ENCODE measurements at places on chromosomes 2 and 18.
A peak's percentile ranks its signal among the peaks of the same experiment; 100 is the strongest.

DNA sequence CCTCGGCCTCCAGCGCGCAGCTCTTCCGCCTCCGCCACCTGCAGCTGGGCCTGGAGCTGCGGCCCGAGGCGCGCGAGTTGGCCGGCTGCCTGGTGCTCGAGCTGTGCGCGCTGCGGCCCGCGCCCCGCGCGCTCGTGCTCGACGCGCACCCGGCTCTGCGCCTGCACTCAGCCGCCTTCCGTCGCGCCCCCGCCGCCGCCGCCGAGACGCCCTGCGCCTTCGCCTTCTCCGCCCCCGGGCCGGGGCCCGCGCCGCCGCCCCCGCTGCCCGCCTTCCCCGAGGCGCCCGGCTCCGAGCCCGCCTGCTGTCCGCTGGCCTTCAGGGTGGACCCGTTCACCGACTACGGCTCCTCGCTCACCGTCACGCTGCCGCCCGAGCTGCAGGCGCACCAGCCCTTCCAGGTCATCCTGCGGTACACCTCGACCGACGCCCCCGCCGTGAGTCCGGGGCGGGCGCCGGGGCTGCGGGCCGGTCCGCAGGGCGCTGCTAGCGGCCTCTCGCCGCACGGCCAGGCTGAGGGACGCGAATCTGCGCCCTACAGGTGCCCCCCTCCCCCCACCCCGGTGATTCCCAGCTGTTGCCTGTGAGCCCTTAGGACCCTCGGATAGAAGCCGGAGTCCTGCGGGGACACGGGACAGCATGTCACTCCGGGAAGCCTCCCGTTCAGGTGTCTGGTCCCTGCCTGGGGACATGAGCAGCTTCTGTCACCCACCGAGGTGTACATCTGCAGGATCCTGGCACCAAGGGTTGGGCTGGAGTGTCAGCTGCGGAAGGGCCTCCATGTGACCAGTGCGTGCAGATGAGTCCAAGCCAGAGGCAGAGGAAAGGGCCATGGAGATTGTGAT lies 616 bp downstream of the RNPEPL1 start:
- DNase-seq: peak; percentile 68

DNA sequence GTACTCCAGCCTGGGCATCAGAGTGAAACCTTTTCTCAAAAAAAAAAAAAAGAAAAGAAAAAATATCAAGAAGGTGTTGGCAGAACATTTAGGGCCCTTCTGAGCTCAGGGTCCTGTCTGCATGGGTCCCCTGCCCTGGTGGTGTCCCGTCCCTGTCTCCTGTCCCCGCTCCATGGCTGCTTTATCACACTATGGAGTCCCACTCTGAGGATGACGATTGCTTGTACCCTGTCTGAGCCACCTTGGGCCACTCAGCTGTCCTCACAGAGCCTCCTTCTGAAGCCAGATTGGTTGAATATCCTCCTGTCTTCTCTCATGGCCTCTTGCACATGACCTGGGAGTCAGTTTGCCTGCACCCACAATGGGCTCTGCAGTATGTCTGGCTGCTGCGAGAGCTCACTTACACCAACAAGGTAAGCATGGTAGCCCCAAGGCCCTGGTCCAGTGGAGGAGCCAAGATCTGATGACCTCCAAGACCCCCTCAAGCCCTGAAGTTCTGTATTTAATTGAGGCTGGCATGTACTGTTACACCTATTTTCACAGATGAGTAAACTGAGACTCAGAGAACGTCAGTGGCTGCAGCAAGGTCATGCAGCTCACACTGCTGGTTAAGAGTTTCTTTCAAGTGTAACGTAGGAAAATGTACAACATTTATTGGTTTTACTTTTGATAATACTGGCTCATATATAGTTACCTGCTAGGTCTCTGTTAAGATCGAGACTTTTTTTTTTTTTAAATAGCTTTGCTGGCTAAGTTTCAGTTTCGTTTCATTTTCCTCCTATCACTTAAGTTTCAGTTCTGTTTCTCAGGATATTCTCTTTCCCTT lies 16.9 kb upstream of the ZCCHC2 start:
- DNase-seq: peak; percentile 24

DNA sequence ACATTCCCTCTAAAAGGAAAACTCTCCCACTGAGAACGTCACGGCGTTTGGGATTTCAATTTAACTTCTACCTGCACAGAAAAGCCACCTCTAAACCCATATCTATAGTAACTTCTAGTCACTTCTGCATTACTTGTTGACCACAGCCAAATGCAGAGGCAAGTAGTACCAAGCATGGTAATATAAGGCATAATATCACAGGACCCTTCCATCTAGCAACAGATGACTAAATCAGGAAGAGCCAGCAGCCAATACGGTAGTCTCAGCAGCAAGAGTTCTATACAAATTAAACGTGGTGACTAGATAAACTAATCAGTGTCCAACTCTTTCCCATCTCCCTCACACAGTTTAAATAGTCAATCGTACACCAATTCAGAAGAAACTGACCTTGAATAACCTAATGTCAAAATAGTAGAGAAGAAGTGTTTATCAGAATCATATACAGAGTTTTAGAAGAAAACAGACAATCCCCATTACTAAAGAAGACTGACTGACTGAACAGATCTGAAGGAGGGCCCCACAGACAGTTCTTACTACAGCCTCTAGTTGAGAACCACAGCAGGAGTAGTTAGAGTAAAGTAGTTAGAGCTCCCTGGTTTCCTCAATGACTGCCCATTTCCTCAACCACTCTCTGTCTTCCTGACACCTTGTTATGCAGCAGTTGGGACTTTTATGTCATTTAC lies 30.0 kb downstream of the MEMO1 start:
- DNase-seq: peak; percentile 47

DNA sequence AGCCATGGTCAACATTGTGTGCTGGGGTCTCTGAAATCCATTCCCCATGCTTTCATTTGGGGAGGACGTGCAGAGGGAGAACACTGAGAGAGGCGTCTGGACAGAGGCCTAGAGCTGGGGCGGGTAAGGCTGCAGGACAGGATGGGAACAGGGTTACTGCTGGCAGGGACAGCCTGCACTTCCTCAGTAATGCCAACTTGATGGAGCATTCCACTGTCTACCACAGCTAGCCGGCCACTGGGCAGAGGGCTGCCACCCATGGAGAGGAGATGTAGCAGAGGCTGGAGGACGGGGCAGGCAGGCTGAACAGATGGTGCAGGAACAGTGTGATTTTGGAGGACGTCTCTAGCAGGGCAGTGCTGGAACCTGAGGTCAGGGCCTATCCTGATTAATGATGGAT lies 29.3 kb downstream of the MRPL33 start:
- DNase-seq: no peak

DNA sequence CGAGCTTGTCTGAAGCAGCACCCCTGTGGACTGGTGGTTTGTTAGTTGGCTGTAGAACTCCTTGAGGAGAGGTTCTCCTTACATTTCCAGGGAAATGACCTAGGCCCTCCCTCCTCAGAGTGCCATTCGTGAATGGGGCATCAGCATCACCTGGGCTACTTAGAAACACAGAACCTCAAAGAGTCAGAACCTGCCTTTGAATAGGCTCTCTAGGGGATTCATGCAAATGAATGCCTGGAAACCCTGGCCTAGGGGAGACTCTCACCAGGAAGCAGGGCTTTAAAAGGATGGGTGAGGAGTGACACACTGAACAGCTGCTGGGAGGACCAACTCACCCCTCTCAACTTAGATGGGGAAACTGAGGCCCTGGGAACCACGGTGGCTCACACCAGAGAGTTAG lies 2.1 kb upstream of the MOCOS start:
- DNase-seq: no peak

DNA sequence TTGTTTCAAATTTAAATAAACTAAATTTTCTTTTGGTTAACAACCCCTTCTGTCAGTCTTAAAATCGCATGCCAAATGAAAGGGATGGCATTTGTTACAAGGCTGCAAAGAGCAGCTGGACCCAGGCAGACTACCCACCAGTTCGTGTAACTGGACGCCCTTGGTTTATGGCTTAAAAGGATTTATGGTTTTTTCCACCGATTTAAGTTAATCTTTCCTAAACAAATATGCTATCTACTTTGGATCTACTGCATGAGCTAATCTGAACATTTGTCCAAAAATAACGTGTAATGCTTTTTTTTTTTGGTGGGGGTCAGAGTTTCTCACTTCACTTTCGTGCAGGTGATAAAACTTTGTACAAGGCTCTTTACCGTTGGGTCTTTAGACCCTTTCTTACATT lies 62.9 kb downstream of the DIS3L2 start:
- DNase-seq: no peak

DNA sequence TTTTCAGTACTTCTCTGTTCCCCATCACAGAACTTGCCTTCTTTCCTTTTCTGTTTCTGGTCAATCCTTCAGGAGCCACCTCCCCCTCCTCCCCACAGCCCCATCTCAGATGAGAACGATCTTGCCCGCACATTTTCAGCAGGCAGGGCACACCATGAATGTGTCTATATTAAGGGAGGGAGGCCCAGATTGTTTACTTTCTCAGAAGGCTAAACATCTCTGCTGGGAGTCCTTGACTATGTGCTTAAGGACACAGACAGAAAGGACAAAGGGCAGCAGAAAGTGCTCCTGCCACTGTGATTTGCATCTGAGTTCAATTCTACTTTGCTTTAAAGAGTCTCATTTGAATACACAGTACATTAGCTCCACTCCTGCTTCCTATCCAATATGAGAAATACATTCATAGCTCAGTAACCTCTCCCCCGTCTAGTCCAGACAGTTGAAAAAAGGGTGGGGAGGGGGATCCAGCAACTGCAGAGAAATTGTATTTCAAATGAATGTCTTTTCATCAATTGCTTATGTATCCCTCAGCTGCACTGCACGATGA lies 175.0 kb upstream of the PARD3B start:
- DNase-seq: no peak

- DNase-seq: no peak
These were observed 316.9 kb upstream of the THSD7B start for GRCh38 chr2:136448432-136448831.

DNA sequence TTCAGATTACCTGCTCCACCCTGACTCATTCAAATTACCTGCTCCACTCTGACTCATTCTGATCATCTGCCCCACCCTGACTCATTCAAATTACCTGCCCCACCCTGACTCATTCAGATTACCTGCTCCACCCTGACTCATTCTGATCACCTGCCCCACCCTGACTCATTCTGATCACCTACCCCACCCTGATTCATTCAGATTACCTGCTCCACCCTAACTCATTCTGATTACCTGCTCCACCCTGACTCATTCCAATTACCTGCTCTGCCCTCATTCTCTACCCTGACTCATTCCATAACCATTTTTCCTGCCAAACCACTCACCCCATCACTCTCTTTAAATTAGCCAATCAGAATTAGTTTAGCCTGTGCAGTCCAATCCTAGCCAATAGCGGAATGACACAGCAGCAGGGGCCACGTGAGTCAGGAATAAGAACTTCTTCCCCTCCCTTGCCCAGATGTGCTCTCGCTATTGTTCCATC lies 26.2 kb downstream of the CFAP53 start:
- no peak for DNase-seq

DNA sequence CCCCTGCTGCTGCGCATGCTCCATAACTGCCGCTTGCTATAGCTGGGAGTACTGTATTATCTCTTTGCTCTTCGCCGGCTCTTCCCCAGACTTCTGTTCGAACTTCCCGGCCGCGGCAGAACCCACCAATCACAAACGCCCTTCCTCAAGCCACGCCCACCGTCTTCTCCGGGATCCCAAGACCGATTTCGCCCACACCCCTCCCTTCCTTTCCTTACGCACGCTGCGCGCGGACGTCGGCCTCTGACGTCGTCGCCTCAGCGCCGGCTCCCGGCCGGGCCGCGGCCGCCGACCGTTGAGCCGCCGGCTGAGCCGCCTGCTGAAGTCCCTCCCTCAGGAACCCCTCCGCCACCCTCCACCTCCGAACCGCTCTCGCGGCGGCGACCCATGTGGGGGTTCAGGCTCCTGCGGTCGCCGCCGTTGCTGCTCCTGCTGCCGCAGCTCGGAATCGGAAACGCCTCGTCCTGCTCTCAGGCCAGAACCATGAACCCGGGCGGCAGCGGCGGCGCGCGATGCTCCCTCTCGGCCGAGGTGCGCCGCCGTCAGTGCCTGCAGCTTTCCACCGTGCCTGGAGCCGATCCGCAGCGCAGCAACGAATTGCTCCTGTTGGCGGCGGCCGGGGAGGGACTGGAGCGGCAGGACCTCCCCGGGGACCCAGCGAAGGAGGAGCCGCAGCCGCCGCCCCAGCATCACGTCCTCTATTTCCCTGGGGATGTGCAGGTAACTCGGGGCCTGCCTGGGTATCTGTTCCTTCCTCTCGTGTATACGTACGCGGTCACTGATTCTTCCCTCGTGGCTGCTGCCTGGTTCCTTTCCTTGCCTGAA lies at the start of gene C2orf69:
Gene C2orf69 (plus strand): TSS at position 242 of the 825 bp plus-strand sequence. CDS start 146 bp downstream, at position 388.
- DNase-seq: peak; percentile 75

- DNase-seq: no peak
These were observed 4.9 kb upstream of the IL1B start for GRCh38 chr2:112841295-112842044.

DNA sequence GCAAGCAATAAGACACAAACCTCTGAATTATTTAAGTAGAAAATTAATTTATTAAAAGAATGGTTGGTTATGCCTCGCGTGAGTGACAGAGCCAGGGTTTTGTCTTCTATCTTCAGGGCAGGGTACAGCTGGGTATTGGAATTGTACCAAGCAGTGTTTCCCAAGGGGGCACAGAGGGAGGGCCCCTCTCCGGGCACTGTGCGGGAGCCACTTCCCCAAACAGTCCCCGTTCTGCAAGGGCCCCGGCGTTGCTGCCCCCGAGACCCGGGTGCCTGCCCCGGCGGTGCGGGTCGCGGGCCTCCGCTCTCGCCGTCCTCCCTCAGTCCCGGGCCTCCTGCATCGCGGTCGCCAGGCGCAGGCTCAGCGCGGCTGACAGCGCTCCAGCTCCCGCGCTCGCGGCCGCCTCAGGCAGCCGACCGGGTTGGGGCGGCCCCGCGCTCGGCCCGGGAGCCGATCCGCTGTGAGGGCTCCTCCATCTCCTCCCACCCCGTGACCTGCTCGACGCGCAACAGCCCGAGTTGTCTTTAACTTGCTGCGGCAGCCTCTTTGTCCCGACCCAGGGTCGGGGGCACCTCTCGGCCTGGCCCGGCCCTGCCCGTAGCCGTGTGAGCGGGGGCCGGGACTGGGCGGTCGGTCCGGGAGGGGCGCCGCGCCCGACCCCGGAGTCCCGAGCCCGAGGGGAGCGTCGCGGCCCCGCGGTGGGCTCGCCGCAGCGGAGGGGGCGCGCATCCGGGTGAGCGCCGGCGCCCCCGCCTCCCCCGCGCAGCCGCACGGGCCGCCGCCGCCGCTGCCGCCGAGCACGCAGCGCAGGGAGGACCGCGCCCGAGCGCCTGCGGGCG lies 620 bp upstream of the GALNT1 start:
- peak; percentile 49 for DNase-seq

GRCh38 chr2:113240915-113241911 lies 37.5 kb downstream of the PAX8 start:
- DNase-seq: no peak

DNA sequence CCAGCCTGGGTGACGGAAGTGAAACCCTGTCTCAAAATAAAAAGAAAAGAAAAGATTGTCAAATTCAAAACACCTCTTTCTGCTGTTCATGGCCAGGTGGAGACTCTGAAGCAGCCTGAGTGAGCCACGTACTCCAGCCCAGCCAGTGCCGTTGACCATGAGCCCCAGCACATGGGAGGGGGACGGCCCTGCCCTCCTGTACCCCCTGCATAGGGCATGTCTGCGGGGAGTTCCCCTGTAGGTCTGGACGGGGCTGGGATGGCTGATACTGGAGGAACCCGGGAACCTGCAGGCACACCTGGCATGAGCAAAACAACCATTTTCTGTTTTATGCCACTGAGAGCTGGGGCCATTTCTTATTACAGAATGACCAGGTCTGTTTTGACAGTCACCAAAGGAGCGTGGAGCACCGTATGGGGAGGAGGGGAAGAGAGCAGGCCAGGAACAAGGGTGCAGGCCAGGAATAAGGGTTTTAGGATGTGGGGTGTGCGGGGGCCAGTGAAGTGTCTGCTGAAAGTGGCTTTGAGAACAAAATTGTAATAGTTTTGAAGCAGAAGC lies 30.1 kb downstream of the TMEM18 start:
- DNase-seq: no peak

Measured in GM12891 (cell line).